ENCODE measurements at places on chromosomes 4 and X. TPM values are rescaled to one million over a fixed set of nuclear protein-coding genes. Genes with fewer than 3 reads are reported as not detected.

- no peak for DNase-seq
These were observed 1907.6 kb upstream of the TENM3 start for GRCh38 chr4:180335566-180335965.

DNA sequence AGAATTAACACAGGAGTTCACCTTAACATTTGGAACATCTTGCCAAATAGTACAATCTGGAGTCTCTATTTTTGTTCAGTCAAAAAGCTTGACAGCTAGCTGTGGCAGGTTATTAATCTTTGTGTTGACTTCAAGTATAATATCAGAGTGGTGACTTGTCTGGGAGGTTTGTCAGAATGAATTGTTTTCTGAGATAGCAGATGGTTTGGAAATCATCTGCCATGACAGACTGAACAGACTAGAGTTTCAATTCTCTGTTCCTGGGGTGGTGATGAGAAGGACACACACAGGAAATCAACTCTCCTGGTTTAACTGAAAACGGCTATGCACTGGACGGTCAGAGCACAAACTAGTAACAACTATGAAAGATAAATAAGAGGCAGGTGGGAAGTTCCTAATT lies 203.3 kb upstream of the EMCN start:
- DNase-seq, result no peak

The JADE3 gene
- polyA plus RNA-seq, result 1.8 TPM

The ABLIM2 gene
- 123 TPM for polyA plus RNA-seq

The CTAG1B gene
- polyA plus RNA-seq, result not detected
